Chondrocyte (in vitro differentiated cells): ENCODE measurements at places on chromosomes 16 and 17. TPM values are rescaled to one million over a fixed set of nuclear protein-coding genes. Genes with fewer than 3 reads are reported as not detected.

DNA sequence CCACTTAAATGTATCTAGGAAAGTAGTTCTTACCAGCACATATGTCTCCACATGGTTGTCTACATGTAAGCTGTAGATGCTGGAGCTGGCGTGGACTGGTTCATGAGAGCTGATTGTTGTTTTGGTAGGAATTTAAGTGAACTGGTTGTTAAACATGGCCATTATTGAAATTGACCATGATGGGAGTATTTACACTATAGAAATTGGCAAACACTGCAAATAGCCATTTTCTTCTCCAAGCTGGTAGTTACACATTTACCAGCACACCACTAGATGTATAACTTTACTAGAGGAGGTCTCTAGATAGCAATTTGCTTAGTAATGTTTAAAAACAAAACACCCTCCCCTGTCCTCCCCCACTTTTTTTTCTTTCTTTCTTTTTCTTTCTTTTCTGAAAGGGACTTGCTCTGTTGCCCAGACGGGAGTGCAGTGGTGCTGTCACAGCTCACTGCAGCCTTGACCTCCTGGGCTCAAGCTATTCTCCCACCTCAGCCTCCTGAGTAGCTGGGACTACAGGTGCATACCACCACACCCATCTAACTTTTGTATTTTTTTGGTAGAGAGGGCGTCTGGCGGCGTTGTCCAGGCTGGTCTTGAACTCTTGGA lies 24.2 kb downstream of the IGSF6 start:
- H3K4me3 ChIP-seq: no peak overlapping the region
- no peaks in the 10 kb centered on the region for H3K27me3 ChIP-seq
- peak overlapping the region; percentile 63 for H3K27ac ChIP-seq
- DNase-seq: no peak
- H3K36me3 ChIP-seq: peaks cover 23% of the 10 kb centered on the region

DNA sequence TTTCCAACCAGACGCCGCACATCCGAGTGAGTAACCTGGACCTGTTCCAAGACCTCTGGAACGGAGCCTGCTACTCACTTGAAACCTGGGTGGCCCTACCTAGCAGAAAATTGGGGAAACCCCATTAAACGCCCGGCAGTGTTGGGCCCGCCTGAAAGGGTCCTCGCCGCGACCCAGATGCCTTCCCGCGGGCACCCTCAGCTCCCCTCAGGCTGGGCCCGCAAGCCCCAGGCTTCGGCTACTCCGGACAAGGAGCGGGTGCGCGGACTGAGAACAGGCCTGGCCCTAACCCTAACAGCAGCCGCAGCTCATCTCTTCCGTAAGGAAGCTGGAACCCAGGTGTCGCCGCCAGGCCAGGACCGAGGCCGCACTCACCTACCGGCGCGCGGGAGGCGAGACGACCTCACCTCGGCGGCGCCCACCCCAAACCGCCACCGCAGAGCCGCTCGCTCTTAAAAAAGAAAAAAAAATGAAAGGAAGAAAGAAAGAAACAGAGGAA lies 344 bp downstream of the PSME3IP1 start:
- no peak for DNase-seq
- peaks cover 47% of the 10 kb centered on the region for H3K4me1 ChIP-seq
- peak overlapping the region; percentile 98 for H3K4me3 ChIP-seq
- peak overlapping the region; percentile 98 for H3K27ac ChIP-seq
- H3K27me3 ChIP-seq: no peaks in the 10 kb centered on the region

DNA sequence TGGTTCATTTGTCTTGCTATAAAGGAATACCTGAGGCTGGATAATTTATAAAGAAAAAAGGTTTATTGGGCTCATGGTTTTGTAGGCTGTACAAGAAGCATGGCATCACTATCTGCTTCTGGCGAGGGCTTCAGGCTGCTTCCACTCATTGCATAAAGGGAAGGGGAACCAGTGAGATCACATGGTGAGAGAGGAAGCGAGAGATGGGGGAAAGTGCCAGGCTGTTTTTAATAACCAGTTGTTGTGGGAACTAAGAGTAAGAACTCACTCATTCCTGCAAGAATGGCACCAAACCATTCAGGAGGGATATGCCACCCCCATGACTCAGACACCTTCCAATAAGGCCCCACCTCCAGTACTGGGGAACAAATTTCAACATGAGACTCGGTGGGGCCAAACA lies 24.3 kb downstream of the SPECC1 start:
- peaks cover 26% of the 10 kb centered on the region for H3K27me3 ChIP-seq
- H3K4me3 ChIP-seq: no peak overlapping the region
- no peak for DNase-seq

- no peaks in the 10 kb centered on the region for H3K36me3 ChIP-seq
- peaks cover 19% of the 10 kb centered on the region for H3K4me1 ChIP-seq
- no peaks in the 10 kb centered on the region for H3K27me3 ChIP-seq
Observed at GRCh38 chr16:48447940-48448536, 62.8 kb upstream of the SIAH1 start.

DNA sequence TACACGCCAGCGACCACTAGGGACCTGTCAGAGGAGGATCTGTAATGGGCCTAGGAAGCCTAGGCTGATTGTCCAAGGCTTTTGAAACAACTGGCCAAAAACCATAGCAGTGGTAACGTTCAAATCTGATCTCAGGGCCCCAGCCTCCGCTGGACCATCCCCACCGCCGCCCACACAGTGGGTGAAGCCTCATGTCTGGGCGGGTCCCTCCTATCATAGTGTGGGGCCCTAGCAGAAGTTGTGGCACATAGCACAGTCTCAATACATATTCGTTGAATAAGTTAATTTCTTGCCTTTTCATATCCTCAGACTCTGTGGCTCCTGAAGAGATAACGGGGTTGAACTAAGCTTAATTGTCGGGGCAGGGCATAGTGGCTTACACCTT lies 818 bp downstream of the DPH1 start:
- peak overlapping the region; percentile 90 for H3K27ac ChIP-seq
- H3K4me1 ChIP-seq: peaks cover 21% of the 10 kb centered on the region
- no peaks in the 10 kb centered on the region for H3K36me3 ChIP-seq
- peak overlapping the region; percentile 96 for H3K4me3 ChIP-seq
- no peak for DNase-seq
- H3K27me3 ChIP-seq: peaks cover 6% of the 10 kb centered on the region

DNA sequence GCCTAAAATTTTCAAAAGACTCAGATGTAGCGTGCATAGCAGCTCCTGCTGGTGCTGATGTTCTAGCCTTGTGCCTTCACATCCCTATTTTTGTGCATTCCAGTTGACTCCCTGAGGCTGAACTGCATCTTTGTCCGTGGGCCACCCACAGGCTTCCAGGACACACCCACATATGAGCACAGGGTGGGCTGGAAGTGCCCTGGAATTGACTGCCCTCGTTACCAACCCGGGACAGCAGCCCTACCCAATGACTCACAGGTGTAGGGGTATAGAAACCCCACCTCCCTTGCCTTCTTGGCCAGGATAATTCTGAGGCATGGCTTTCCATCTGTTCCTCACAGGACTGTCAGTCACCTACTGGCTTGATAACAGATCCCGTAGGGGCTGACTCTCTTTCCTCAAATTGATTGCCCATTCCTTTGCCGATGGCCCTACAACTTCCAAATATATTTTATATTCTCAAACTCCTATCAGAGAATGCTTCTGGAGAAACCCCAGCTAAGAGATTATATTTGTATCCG lies 65.9 kb upstream of the CDH13 start:
- H3K27me3 ChIP-seq: peaks cover 13% of the 10 kb centered on the region
- no peaks in the 10 kb centered on the region for H3K36me3 ChIP-seq
- H3K27ac ChIP-seq: no peak overlapping the region
- DNase-seq: no peak

GRCh38 chr17:73419881-73420280 lies 108.1 kb upstream of the CDC42EP4 start:
- H3K4me1 ChIP-seq: no peaks in the 10 kb centered on the region
- no peak overlapping the region for H3K27ac ChIP-seq
- H3K4me3 ChIP-seq: no peak overlapping the region
- no peak for DNase-seq
- no peaks in the 10 kb centered on the region for H3K27me3 ChIP-seq
- H3K36me3 ChIP-seq: peaks cover 22% of the 10 kb centered on the region

Gene NPIPB6
- total RNA-seq: 1.9 to 4.6 TPM (median 3.4 TPM) in 3 replicates

- DNase-seq: peak; percentile 76
- H3K4me3 ChIP-seq: no peak overlapping the region
- H3K27me3 ChIP-seq: peaks cover 9% of the 10 kb centered on the region
- H3K27ac ChIP-seq: no peak overlapping the region
- H3K4me1 ChIP-seq: no peaks in the 10 kb centered on the region
- no peaks in the 10 kb centered on the region for H3K36me3 ChIP-seq
Observed at GRCh38 chr17:310111-311010, 42.2 kb downstream of the RPH3AL start.

- H3K4me1 ChIP-seq: peaks cover 15% of the 10 kb centered on the region
- no peak overlapping the region for H3K27ac ChIP-seq
- H3K36me3 ChIP-seq: no peaks in the 10 kb centered on the region
- H3K27me3 ChIP-seq: no peaks in the 10 kb centered on the region
- no peak overlapping the region for H3K4me3 ChIP-seq
Observed at GRCh38 chr17:32110596-32110995, 31.7 kb upstream of the RHOT1 start.

Gene TSPAN10
- 1.7 to 2.2 TPM (median 1.8 TPM) in 3 replicates for total RNA-seq

DNA sequence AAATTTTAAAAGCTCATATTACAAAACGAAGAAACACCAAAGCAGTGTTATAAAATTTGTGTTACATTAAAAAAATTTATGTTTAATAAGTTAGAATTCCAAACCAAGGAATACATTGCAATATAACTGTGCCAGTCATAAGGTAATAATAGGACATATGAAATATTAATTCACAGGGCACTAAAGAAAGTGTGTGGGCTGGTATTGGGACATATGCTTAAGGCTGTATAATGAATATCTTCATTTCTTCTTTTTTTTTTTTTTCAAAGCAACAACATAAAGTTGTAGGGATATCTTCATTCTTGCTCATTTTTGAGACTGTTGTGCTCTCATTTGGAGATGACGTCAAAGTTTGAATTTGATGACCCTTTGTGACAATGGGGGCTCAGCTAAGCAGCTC lies 17.5 kb upstream of the FBXO47 start:
- no peak overlapping the region for H3K4me3 ChIP-seq
- DNase-seq: no peak
- no peaks in the 10 kb centered on the region for H3K27me3 ChIP-seq
- no peaks in the 10 kb centered on the region for H3K36me3 ChIP-seq
- no peak overlapping the region for H3K27ac ChIP-seq

GRCh38 chr16:46790599-46791270 lies 40.2 kb downstream of the C16orf87 start:
- H3K4me3 ChIP-seq: peak overlapping the region; percentile 71
- no peak for DNase-seq
- peaks cover 26% of the 10 kb centered on the region for H3K36me3 ChIP-seq
- H3K4me1 ChIP-seq: peaks cover 17% of the 10 kb centered on the region
- H3K27me3 ChIP-seq: no peaks in the 10 kb centered on the region
- peak overlapping the region; percentile 72 for H3K27ac ChIP-seq

GRCh38 chr16:85051067-85051581 lies 23.5 kb downstream of the KIAA0513 start:
- no peak overlapping the region for H3K4me3 ChIP-seq
- H3K36me3 ChIP-seq: peaks cover 2% of the 10 kb centered on the region
- H3K27ac ChIP-seq: no peak overlapping the region
- no peak for DNase-seq
- H3K4me1 ChIP-seq: peaks cover 17% of the 10 kb centered on the region

GRCh38 chr17:32567086-32567485 lies 80.3 kb downstream of the CDK5R1 start:
- H3K27me3 ChIP-seq: no peaks in the 10 kb centered on the region
- H3K27ac ChIP-seq: no peak overlapping the region
- no peak for DNase-seq
- H3K36me3 ChIP-seq: peaks cover 16% of the 10 kb centered on the region
- peaks cover 14% of the 10 kb centered on the region for H3K4me1 ChIP-seq
- no peak overlapping the region for H3K4me3 ChIP-seq

Gene PLEKHH3
- 23.7 to 41.5 TPM (median 38.7 TPM) in 3 replicates for total RNA-seq

GRCh38 chr16:49773534-49774475 lies 82.1 kb downstream of the ZNF423 start:
- H3K27me3 ChIP-seq: no peaks in the 10 kb centered on the region
- no peak overlapping the region for H3K27ac ChIP-seq
- no peaks in the 10 kb centered on the region for H3K36me3 ChIP-seq
- DNase-seq: no peak
- H3K4me1 ChIP-seq: peaks cover 30% of the 10 kb centered on the region

- no peaks in the 10 kb centered on the region for H3K36me3 ChIP-seq
- no peak for DNase-seq
- H3K4me3 ChIP-seq: no peak overlapping the region
Observed at GRCh38 chr16:50842589-50842988, 100.7 kb downstream of the CYLD start.

DNA sequence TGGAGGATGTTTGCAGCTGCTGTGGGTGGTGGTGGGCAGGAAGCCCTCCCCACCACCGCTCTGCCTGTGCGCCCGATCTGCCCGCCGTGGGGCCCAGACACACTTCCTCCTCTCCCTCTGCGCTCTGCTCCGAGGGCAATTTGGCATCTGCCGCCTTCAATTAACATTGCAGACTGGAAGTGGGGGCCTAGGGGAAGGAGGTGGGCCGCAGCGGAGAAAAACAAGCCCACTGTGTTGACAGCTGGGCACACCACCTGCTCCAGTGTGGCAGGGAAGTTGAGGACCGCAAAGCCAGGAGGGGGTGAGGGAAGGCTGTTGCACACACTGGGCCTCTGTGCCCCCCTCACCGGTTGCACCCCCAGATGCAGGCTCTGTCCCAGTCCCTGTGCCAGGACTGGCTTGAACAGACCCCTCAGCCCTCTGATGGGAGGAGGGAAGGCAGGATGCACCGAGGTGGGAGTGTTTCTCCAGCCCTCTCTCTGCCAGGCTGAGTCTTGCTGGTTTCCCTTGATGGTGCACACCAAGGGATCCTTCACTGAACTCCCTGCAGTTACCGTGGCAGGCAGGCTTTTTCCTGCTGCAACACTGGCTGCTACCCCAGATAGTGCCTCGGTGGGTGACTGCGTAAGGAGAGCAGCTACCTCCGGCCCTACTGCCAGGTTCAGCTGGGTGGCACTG lies 72.8 kb upstream of the MED9 start:
- H3K36me3 ChIP-seq: peaks cover 3% of the 10 kb centered on the region
- H3K4me1 ChIP-seq: peaks cover 10% of the 10 kb centered on the region
- DNase-seq: no peak
- H3K27me3 ChIP-seq: peaks cover 19% of the 10 kb centered on the region
- H3K4me3 ChIP-seq: no peak overlapping the region

GRCh38 chr16:85360323-85361277 lies 248.3 kb upstream of the CIBAR2 start:
- no peaks in the 10 kb centered on the region for H3K36me3 ChIP-seq
- H3K27ac ChIP-seq: peak overlapping the region; percentile 43
- no peaks in the 10 kb centered on the region for H3K27me3 ChIP-seq
- peaks cover 29% of the 10 kb centered on the region for H3K4me1 ChIP-seq
- H3K4me3 ChIP-seq: no peak overlapping the region

- no peak overlapping the region for H3K4me3 ChIP-seq
- peak overlapping the region; percentile 71 for H3K27ac ChIP-seq
- peaks cover 40% of the 10 kb centered on the region for H3K4me1 ChIP-seq
- H3K36me3 ChIP-seq: no peaks in the 10 kb centered on the region
- no peaks in the 10 kb centered on the region for H3K27me3 ChIP-seq
Observed at GRCh38 chr17:66633317-66633965, 201.5 kb upstream of the CACNG5 start.

GRCh38 chr17:18217412-18218015 lies 7.9 kb upstream of the LLGL1 start:
- no peak for DNase-seq
- H3K4me3 ChIP-seq: no peak overlapping the region
- H3K4me1 ChIP-seq: peaks cover 8% of the 10 kb centered on the region

Gene ACADVL
- 427 to 584 TPM (median 454 TPM) in 3 replicates for total RNA-seq

- peaks cover 3% of the 10 kb centered on the region for H3K36me3 ChIP-seq
- peaks cover 20% of the 10 kb centered on the region for H3K4me1 ChIP-seq
Observed at GRCh38 chr16:57600952-57601580, 27.4 kb upstream of the ADGRG1 start.

Gene CACNG3
- not detected in 3 replicates for total RNA-seq
